Body of pancreas (tissue), 4 donors: ENCODE measurements at places on chromosomes 6 and 20. TPM values are rescaled to one million over a fixed set of nuclear protein-coding genes. Genes with fewer than 3 reads are reported as not detected.

CCN6 gene
- total RNA-seq, result not detected

FAM184A gene
- total RNA-seq, result 9.9 TPM

MAVS gene
- total RNA-seq, result 24.4 TPM

HAO1 gene
- not detected for total RNA-seq

ULBP3 gene
- total RNA-seq, result 0.78 TPM

SIRPG gene
- total RNA-seq, result not detected

HRH3 gene
- 0.33 TPM for total RNA-seq
